ENCODE measurements at places on chromosomes 6 and 20.

GRCh38 chr6:56951049-56951831, 3.7 kb upstream of the BEND6 start:
- DNase-seq: no peak

DNA sequence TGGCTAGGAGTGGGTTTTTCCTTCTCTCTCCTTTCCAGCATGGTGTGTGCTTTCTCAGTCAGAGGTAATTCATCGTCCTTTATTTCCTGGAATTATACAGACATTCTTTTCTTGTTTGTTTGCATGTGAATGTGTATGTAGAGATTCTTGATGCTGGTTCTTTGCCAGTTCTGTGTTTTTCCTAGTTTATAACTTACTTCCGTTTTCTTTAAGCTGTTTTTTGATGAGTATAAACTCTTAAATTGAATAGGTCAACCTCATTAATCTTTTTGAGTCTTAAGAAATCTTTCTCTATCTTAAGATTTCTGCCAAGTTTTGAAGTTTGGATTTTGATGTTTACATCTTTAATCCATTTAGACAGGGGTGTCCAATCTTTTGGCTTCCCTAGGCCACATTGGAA, 38.7 kb downstream of the IGF2R start:
- DNase-seq: no peak

DNA sequence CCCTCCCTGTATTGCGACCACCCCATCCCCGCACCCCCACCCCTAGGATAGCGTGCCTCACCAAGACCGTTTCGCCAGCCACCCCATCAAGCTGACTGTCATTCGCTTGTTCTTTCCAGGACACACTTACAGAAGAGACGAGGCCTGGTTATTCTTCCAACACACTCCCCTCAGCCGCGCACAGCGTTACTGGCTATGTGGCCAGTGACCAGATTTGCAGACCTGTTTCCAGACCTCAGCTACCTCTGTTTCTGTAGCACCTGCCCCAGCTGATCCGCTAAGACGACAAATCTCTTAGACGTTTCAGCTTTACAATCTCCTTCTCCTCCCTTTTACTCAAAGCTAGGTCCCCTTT, 26.1 kb downstream of the HLA-F start:
- no peak for DNase-seq

DNA sequence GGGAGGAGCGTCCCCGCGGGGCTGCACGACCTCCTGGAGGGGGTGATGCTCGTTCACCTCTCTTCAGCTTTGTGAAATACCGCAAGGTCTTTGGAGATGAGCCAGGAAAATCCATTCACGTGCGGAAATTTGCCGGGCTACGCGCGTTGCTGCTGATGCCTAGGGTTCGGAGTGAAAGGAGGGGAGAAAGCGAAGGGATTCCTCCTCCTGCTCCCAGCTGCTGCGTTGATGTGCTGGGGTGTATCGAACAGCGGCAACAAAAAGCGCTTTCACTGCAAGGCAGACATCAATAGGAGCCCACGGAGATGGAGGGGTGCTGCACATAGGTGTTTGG, 391 bp upstream of the B3GAT2 start:
- no peak for DNase-seq

- no peak for DNase-seq
Measured at GRCh38 chr20:46808565-46808964, 86.1 kb upstream of the EYA2 start.

- DNase-seq: no peak
Measured at GRCh38 chr6:3138341-3138740, 19.0 kb downstream of the TUBB2A start.

GRCh38 chr6:144729502-144729901, 444.4 kb downstream of the UTRN start:
- no peak for DNase-seq

GRCh38 chr20:20454367-20454766, 86.5 kb downstream of the INSM1 start:
- no peak for DNase-seq

GRCh38 chr6:46400898-46401297, 90.4 kb downstream of the RCAN2 start:
- no peak for DNase-seq

DNA sequence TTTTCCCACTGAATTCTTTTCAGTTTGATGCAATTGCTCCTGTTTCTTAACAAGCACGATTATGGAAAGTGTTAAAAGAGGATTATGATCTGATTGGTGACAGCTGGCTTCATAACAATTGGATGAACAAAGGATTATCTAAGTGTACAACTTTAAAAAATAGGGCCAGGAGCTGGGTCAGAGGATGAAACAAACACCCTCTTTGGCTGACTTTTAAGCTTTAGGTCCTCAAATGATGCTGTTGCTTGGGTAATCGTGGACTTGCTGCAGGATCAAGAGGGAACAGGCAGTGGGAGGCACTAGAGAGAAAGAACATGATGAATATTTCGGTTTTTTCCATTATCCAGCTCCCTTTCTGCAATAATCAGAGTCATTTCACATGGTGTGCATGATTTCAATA, 35.5 kb upstream of the TMX4 start:
- no peak for DNase-seq
